A549 (cell line): ENCODE measurements at places on chromosomes 6 and 20.

GRCh38 chr6:11702500-11703130, 76.0 kb downstream of the ADTRP start:
- DNase-seq = peak; percentile 51

DNA sequence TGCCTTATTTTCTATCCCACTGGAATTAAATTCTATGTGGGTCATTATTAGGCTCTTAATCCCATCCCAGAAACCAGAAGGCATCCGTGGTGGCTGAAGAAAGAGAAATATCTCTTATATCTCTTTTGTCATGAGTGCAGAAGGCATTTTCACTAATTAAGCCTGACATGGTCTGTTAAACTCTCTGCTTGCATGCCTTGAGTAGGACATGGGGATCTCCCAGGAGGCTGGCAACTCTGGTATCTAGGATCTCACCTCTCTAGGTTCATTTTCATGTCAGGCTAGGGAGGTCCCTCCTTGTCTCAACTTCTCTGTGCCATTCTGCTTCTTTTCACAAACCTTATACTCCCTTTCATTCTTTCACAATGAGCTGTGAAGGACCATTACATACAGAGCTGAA, 25.3 kb upstream of the GPR63 start:
- DNase-seq = no peak

DNA sequence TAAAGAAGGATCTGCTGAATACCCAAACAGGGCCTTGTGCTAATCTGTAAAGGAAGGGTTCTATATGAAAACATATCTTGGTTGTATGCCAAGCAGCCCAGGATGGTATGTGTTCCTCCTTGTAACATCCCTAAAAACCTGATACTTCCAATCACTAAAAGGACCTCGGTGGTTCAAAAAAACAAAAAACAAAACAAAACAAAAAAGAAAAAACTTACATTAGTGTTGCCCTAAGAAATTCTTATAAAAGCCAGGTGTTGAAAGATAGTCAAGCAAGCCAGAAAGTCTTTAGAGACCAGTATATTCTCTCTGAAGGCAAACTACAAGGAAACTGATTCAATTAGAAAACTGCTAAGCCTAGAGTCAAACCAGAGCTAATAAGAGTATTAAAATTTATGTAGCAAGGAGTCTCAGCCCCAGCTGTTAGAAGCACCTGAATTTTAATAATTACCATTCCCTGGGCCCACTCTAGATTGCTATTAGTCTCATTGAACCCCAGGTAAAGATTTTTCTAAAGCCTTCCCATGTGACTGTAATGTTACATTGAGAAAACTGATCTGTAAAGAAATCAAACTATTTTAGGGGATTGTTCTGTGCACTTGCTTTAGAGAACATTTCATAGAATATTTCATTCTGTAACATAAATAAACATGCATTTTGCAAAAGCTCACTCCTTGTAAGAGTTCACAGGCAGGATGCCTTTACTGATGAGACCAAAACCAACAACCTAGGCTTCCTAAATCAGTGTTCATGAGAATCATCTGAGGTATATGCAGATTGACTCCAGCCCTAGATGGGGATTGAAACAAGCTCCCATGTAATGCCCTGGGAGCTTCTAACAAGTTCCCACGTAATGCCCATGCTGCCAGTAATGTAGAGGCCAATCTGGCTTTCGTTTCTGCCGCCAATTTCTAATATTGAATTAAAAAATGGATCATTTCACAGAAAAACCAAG, 95.2 kb upstream of the BTN3A2 start:
- DNase-seq = no peak

DNA sequence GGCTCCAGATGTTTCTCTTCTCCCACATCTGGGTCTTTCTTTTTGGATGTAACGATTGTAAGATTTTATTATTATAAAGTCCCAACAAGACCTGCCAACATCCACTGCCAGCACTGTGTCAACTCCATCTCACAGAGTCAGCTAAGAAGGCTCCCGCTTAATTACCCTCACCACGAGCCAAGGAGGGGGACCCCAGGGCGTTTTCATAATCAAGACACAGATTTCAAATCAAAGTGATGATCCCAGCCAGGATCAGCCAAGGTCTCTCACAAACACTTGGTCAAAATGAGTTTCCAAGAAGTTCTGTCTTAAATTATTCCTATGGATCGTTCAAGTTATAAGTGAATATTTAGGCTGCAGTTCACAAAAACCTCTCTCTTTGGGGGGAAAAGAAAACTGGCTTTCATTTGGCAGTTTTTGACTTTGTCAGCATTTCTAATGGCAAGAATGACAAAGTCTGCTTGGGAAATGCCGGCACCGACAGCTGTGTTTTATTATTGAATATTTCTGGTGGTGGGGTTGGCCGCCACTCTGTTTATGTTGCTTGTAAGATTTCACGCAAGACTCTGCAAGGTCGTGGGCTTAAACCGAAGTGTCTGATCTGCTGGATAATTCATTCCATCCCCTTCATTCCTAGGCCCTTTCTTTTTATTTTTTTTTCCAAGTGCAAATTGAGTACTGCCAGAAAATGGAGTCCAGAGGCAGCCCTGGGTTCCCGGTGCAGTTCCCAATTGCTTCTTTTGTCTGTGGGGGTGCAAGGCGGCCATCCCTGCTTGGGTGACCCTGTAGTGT, 170.2 kb upstream of the PMEPA1 start:
- no peak for DNase-seq

GRCh38 chr20:36154700-36155628, at the start of gene EPB41L1:
TSS of gene EPB41L1 (plus strand) at chr20:36154740. CDS start at chr20:36173778, 19,038 bp downstream.
- no peak for DNase-seq

DNA sequence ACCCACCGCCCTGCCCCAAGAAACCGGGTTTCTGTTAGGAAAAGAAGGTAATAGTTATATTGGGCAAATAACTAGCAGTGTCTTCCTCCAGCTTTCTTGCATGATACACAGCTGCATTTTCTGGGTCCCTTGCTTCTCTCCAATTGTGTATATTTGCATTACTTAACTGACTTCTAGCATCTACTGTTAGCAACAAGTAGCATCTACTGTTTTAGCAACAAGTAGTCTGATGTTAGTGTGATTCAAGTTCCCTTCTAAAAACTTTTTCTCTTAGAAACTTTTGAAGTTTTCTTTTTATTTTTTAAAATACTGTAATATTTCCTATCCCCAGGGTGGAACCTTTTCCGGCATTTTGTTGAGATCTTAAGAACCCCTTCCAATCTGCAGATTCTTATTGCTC, 221.2 kb downstream of the CLIC5 start:
- no peak for DNase-seq

GRCh38 chr6:131065824-131066171, 2.8 kb upstream of the EPB41L2 start:
- no peak for DNase-seq

DNA sequence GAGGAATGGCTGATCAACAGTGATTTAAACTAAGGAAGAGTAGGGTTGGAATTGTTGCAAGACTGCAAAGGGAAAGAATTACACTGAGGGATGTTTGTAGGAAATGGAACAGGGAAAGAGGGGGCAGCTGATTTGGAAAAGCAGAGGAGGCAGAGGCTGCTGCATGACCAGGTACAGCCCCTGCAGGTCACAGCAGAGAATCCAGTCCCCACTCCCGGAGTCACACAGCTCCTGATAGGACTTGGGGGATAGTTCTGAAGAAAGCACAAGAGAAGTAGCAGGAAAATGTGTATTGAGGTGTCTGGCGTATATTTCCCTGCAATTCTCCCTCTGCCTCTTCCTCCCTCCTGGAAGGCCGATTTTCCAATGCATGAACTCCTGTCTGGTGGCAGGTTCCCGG, 92.5 kb upstream of the PDE10A start:
- DNase-seq = no peak

DNA sequence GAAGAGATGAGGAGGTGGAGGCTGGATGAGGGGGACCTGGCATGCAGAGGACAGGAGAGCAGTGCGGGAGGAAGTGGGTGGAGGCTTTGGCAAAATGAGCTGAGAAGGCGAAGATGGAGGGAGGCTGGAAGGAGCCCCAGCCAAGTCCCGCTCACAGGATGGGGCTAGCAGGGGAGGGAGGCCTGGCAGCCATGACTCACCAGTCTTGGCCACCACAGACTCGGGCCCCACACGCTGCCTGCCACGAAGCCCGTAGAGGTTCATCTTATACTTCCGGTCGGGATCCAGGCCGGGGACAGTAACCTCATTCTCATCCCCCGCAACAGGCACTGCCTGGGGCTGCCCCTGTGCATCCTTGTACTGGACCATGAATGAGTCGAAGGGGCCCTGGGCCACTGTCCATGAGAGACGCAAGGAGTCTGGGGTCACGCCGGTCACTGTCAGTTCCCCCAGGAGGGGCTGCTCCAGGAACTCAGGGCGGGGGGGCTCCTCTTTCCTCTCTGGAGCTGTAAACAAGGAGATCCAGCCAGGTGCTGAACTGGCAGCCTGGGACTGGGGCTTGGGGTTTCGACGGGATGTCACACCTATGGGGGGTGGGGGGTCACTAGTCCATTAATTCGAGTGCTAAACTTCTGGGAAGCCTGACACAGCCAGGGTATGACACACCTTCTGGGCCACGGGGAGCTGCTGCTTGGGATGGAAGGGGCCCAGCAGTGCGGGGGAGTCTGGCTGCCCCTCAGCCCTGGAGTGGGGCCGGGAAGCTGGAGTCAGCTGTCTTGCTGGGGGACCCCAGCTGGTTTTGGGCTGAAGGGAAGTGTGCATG, 27.8 kb downstream of the TNXB start:
- DNase-seq = no peak

GRCh38 chr20:3751305-3751674, 16.3 kb downstream of the ADISSP start:
- no peak for DNase-seq

GRCh38 chr6:162726947-162727321, 632 bp downstream of the PRKN start:
- DNase-seq = peak; percentile 8

DNA sequence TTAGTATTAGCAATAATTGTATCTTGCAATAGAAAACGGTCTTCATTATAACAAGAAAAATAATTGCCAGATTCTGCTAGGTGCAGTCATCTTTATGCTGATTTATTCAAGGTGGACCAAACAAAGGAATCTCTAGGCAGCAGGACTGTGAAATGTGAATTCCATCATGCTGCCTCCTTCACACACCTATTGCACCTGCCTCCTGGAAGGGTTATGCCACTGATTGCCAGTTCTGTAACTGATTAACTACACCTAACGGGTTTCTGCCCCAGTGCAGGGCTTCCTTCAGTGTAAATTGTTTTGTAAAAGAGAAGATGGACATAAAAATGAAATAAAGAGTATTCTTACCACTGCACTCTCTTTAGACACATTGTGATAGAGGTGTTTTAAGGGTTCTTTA, 96.1 kb downstream of the FOXO3 start:
- no peak for DNase-seq

- DNase-seq = no peak
Observed at GRCh38 chr6:71082033-71082650, 125.3 kb upstream of the B3GAT2 start.

- no peak for DNase-seq
Observed at GRCh38 chr6:122962000-122962624, 33.9 kb upstream of the CLVS2 start.

- DNase-seq = peak; percentile 21
Observed at GRCh38 chr20:46894579-46894958, at the start of gene EYA2. TSS of gene EYA2 (plus strand) at chr20:46894843. CDS start at chr20:46990011, 95,168 bp downstream.

- no peak for DNase-seq
Observed at GRCh38 chr6:67952121-67952520, 683.0 kb upstream of the ADGRB3 start.

DNA sequence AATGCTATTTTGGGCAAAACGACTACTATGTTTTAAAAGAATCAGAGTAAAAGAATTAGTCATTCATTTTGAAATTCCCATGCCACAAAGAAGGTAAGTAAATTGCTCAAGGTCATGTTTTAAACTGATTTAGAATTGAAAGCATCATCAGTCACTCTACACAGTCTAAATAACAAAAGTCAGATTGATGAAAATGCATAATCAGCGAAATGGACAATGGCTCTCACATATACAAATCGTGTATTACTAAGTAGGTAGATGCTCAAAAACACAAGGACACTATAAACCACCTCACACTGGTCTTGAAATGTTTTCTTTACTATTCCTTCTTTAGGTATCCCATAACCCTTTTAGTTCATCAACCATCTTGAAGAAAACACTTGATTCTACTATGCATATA, 135.4 kb downstream of the OPN5 start:
- DNase-seq = no peak

- DNase-seq = no peak
Observed at GRCh38 chr20:34396408-34396807, 33.3 kb downstream of the ITCH start.

- DNase-seq = no peak
Observed at GRCh38 chr6:18415207-18415606, 28.1 kb downstream of the RNF144B start.

GRCh38 chr6:16200321-16200883, 38.0 kb upstream of the GMPR start:
- no peak for DNase-seq

GRCh38 chr6:149093643-149094042, 223.9 kb upstream of the TAB2 start:
- no peak for DNase-seq

- DNase-seq = no peak
Observed at GRCh38 chr20:24674921-24675605, 205.6 kb downstream of the SYNDIG1 start.

- no peak for DNase-seq
Observed at GRCh38 chr6:149859368-149859767, 4.8 kb downstream of the LRP11 start.

DNA sequence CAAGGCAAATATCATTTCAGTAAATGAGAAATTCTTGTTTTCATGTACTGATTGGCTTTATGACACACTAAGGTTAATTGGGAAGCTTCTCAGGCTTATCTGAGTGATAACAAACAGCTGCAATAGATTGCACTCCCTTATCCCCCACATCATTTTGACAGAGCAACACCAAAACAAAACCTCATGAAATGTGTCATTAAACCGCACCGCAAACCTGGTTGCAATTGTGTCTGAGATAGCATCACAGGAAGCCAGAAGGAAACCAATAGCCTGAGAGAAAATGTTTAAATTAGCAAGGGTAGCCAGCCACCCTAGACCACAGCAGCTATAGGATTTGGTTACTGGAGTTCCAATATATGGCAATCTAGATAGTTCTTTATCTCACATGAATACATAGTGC, 31.6 kb upstream of the LAMA4 start:
- no peak for DNase-seq

- DNase-seq = no peak
Observed at GRCh38 chr20:41276317-41276751, 41.2 kb downstream of the ZHX3 start.

DNA sequence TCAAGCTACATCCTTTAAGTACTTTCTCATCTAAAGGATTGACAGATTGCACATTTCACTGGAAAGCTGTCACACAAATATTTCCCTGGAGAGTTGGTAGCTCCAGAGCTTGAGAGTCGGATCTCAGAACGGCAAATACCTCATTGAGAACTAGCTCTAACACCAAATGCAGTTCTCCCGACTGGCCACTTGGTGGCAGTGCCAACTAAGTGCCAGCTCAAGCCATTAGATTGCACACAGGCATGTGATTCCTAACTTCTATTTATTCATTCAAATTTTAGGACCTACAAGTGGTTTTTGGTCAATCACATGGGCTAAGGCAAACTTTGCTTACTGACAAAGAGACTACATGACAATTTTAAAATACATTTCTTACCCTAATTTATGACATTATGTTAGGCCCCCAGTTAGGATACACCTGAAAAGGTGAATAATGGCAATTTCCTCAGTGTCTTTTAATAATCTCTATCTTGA, 7.9 kb upstream of the MCHR2 start:
- peak; percentile 10 for DNase-seq

GRCh38 chr6:108348655-108349349, 53.9 kb downstream of the AFG1L start:
- no peak for DNase-seq
